ENCODE measurements at places on chromosomes 7 and 10. TPM values are rescaled to one million over a fixed set of nuclear protein-coding genes. Genes with fewer than 3 reads are reported as not detected.

The MMP21 gene
- total RNA-seq = not detected

The AGAP4 gene
- total RNA-seq = 4.9 TPM

The LBX1 gene
- total RNA-seq = not detected

The GBX1 gene
- total RNA-seq = not detected

The STEAP1B gene
- 15.4 TPM for total RNA-seq

The IKZF1 gene
- total RNA-seq = not detected

The NUTM2E gene
- total RNA-seq = 0.20 TPM

The LLCFC1 gene
- not detected for total RNA-seq

The GLCCI1 gene
- total RNA-seq = 2.1 TPM

The FOXI2 gene
- not detected for total RNA-seq

The CCDC3 gene
- total RNA-seq = 0.32 TPM

The MYOZ1 gene
- not detected for total RNA-seq

The CREB5 gene
- 3.7 TPM for total RNA-seq

The SSC4D gene
- total RNA-seq = 1.5 TPM

The SH2D4B gene
- not detected for total RNA-seq

The SLC13A1 gene
- total RNA-seq = not detected

The PCDH15 gene
- total RNA-seq = not detected

The CCL24 gene
- total RNA-seq = not detected

The CPA1 gene
- total RNA-seq = not detected

The PSAP gene
- 401 TPM for total RNA-seq

The ITPRID1 gene
- not detected for total RNA-seq

The ANKRD26 gene
- 7.9 TPM for total RNA-seq

The NUP42 gene
- total RNA-seq = 27.8 TPM

The COL28A1 gene
- not detected for total RNA-seq

The IL15RA gene
- 3.6 TPM for total RNA-seq

The HOXA3 gene
- total RNA-seq = 1.2 TPM

The CUTC gene
- total RNA-seq = 19.8 TPM

The VWA2 gene
- 0.60 TPM for total RNA-seq

The ASAH2 gene
- 4.0 TPM for total RNA-seq

The TNKS2 gene
- total RNA-seq = 30.8 TPM

The HSPB1 gene
- 286 TPM for total RNA-seq

The PALD1 gene
- 0.07 TPM for total RNA-seq

The ZNF425 gene
- 3.0 TPM for total RNA-seq

The PLCE1 gene
- 0.11 TPM for total RNA-seq

All from foreskin keratinocyte (primary cell).